ENCODE measurements at places on chromosomes 1 and 21.

GRCh38 chr1:201711811-201712210, 117.1 kb upstream of the IPO9 start:
- no peak for DNase-seq

DNA sequence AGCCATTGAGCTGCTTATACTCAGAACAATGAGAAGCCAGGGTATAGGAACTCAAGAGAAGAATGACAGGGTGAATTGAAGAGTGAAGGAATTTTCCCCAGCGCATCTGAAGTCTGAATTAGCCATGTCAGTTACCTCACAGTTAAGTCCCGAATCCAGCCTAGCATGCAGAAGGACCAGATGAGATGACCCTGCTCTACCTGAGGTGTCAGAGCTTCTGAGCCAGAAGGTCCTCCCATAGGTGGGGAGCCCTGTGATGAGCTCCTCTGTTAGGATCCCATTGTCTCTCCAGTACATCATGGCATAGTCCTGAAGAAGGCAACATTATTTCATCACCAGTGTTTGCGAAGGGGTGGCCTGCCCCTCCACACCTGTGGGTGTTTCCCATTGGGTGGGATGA, 68.2 kb downstream of the OVGP1 start:
- no peak for DNase-seq

- no peak for DNase-seq
Measured at GRCh38 chr1:243236604-243237252, 18.4 kb downstream of the CEP170 start.

GRCh38 chr21:32136546-32136945, 142.3 kb downstream of the MIS18A start:
- no peak for DNase-seq

- DNase-seq = no peak
Measured at GRCh38 chr1:3021233-3021671, at the start of gene ACTRT2. Gene ACTRT2, plus strand, starts transcription at chr1:3021467. Its CDS starts 220 bp downstream, at chr1:3021687.
